ENCODE measurements at places on chromosomes 5 and 9. TPM values are rescaled to one million over a fixed set of nuclear protein-coding genes. Genes with fewer than 3 reads are reported as not detected.

The MAMDC4 gene
- 5.4 TPM for polyA plus RNA-seq

The LSM11 gene
- polyA plus RNA-seq, result 9.7 TPM

The TGFBR1 gene
- polyA plus RNA-seq, result 56.2 TPM

The KCNN2 gene
- 4.0 TPM for polyA plus RNA-seq

The DBH gene
- polyA plus RNA-seq, result 0.90 TPM

The CFAP90 gene
- 4.5 TPM for polyA plus RNA-seq

The TAF11L5 gene
- polyA plus RNA-seq, result not detected

The TNPO1 gene
- polyA plus RNA-seq, result 112 TPM

The SLC27A6 gene
- 1.7 TPM for polyA plus RNA-seq

The FGF10 gene
- polyA plus RNA-seq, result 8.7 TPM

The CRB2 gene
- polyA plus RNA-seq, result 20.3 TPM

The SOHLH1 gene
- not detected for polyA plus RNA-seq

The CYSTM1 gene
- 54.2 TPM for polyA plus RNA-seq

The RPL7A gene
- 2,305 TPM for polyA plus RNA-seq

The IRGM gene
- polyA plus RNA-seq, result 1.5 TPM

The MLANA gene
- polyA plus RNA-seq, result 1.0 TPM

The MED27 gene
- polyA plus RNA-seq, result 20.1 TPM

The PCDHA9 gene
- polyA plus RNA-seq, result 0.03 TPM

The TLX3 gene
- not detected for polyA plus RNA-seq

The NSG2 gene
- 0.35 TPM for polyA plus RNA-seq

The LCN9 gene
- not detected for polyA plus RNA-seq

The NIPAL4 gene
- polyA plus RNA-seq, result 0.58 TPM

The AQP3 gene
- polyA plus RNA-seq, result 30.7 TPM

The PTPRD gene
- 145 TPM for polyA plus RNA-seq

The SLC26A2 gene
- polyA plus RNA-seq, result 22.8 TPM

The DNM1 gene
- 231 TPM for polyA plus RNA-seq

The SPINK4 gene
- polyA plus RNA-seq, result not detected

The RASGRF2 gene
- 2.3 TPM for polyA plus RNA-seq

The ANXA1 gene
- 29.5 TPM for polyA plus RNA-seq

The TYRP1 gene
- polyA plus RNA-seq, result 1.4 TPM

The ZDHHC11B gene
- polyA plus RNA-seq, result 8.9 TPM

The NEUROG1 gene
- polyA plus RNA-seq, result not detected

The PPP1R26 gene
- 31.2 TPM for polyA plus RNA-seq

The VLDLR gene
- 33.0 TPM for polyA plus RNA-seq

The RASGEF1C gene
- polyA plus RNA-seq, result 0.27 TPM

The GRXCR2 gene
- not detected for polyA plus RNA-seq

The NOXA1 gene
- polyA plus RNA-seq, result 6.7 TPM

The SHROOM1 gene
- polyA plus RNA-seq, result 19.4 TPM

Data from left kidney (tissue), 8 donors.